ENCODE measurements at places on chromosomes 6 and 20. TPM values are rescaled to one million over a fixed set of nuclear protein-coding genes. Genes with fewer than 3 reads are reported as not detected.

The ANGPT4 gene
- 0.03 TPM for total RNA-seq

The GSTA1 gene
- not detected for total RNA-seq

The C20orf144 gene
- total RNA-seq = 0.12 TPM

The SLC17A3 gene
- total RNA-seq = 1.4 TPM

The MCM3 gene
- total RNA-seq = 89.2 TPM

The KIF16B gene
- 17.8 TPM for total RNA-seq

The SIRPD gene
- not detected for total RNA-seq

The FBXL4 gene
- total RNA-seq = 7.1 TPM

The HLA-DMA gene
- total RNA-seq = 2.4 TPM

The PTK7 gene
- 4.7 TPM for total RNA-seq

All from A549 treated with CpdA at 1 μM for 4 hours (cell line).